PC-3 (cell line): ENCODE measurements at places on chromosomes 12 and 14. TPM values are rescaled to one million over a fixed set of nuclear protein-coding genes. Genes with fewer than 3 reads are reported as not detected.

The PARPBP gene
- total RNA-seq: 22.5 and 23.0 TPM in 2 replicates

The TTC6 gene
- total RNA-seq: 13.4 and 18.0 TPM in 2 replicates

DNA sequence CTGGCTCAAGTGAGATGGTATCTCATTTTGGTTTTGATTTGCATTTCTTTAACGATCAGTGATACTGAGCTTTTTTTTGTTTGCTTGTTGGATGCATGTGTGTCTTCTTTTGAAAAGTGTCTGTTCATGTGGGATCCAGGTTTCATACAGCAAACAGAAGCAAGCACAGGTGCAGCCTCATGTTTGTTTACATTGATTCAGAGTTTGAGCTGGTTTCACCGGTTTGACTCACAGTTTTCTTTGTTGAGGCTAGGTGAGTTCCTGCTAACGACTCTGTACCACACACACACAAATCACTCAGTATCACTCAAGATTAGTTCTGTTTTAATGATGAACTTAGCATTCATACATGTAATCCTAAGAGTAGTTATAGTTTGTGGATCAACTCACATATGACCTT lies 3.7 kb downstream of the OR10G2 start:
- peak; percentile 83 for DNase-seq

- DNase-seq: no peak
Observed at GRCh38 chr12:6198051-6198450, 2.1 kb upstream of the CD9 start.

DNA sequence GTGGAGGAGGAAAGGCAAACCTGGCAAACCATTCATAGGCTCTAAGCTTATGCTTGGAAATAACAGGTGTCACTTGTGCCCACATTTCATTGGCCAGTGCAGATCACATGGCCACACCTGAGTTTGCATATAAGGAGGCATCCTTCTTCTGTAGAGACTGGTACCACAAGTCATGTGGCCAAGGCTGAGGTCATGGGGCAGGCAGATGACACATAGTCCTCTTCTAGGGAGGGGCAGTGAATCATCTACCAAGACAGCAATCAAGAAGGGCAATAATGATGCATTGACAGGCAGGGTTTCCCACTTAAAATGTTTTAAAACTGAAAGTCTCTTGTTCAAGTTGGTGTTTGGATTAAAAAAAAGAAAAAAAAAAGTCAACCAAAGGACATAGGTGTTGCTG lies 77.3 kb downstream of the DAAM1 start:
- peak; percentile 94 for DNase-seq
